Islet precursor cell (in vitro differentiated cells): ENCODE measurements at places on chromosomes 4 and X.

DNA sequence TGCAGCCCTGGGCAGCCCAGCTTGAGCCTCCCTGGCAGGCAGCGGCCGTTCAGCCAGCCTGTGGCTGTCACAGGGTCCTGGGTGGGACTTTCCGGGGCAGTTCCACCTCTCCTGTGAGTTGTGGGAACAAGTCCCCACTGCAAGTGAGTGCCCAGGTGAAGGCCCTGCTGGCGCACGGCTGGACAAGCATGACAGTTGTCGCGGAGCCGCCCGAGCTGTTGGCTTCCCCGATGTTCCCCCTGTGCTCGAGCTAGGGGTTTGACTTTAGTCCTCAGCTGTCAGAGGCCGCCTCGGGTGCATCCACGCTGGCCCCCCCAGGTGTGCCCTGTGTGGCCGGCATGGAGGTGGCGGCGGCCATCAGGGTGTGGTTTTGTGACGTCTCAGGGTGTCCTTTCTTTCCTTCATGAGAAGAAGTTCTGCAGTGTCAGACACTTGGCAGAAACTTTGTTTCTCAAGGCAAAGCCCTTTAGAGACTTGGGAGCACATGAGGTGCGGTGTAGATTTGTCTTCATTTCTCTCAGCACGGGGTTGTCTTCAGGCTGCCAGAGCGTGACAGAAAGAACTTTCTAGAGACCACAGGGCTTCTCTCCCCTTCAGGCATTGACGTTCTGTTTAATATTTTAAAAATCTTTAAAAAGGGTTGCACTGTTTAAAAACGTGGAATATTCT is 69.4 kb upstream of the HGFAC start:
- no peak for DNase-seq

GRCh38 chr4:137470806-137471205 is 61.5 kb downstream of the PCDH18 start:
- DNase-seq: no peak

GRCh38 chrX:120302434-120302833 is 8.8 kb downstream of the TMEM255A start:
- DNase-seq: peak; percentile 75

DNA sequence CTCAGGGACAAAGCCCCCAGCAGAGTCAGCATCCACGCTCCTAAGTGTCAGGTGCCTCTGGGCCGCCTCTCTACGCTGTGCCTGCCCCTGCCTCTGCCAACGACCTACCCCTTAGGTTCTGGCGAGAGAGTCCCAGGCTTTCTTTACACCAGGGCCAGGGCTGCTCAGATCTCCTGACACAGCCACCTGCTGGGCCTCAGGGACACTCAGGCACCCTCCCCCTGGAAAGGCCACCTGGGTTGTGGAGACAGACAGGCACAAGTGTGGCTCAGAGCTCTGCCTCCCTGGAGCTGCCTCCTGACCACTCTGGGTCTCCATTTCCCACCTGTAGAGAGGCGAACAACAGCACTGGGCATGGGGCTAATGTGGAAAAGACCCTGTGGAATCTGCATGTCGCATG is 90.0 kb upstream of the ADRA2C start:
- no peak for DNase-seq

GRCh38 chr4:11343536-11343935 is 85.2 kb downstream of the HS3ST1 start:
- peak; percentile 79 for DNase-seq

GRCh38 chrX:2478546-2479419 is 22.0 kb downstream of the DHRSX start:
- peak; percentile 35 for DNase-seq

DNA sequence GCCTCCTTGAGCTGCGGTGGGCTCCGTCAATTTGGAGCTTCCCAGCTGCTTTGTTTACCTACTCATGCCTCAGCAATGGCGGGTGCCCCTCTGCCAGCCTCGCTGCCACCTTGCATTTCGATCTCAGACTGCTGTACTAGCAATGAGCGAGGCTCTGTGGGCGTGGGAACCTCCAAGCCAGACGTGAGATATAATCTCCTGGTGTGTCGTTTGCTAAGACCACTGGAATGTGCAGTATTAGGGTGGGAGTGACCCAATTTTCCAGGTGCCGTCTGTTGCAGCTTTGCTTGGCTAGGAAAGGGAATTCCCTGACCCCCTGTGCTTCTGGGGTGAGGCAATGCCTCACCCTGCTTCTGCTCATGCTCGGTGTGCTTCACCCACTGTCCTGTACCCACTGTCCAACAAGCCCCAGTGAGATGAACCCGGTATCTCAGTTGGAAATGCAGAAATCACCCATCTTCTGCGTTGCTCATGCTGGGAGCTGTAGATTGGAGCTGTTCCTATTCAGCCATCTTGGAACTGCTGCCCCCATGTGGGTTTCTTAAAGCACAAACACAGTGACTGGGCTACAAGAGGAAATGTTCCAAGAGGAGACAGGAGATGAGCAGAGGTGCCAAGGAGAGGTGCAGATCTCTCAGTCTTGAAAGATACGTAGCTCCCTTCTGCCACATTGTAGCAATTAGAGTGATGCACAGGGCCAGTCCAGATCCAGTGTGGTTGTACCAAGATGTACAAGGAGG is 193.0 kb upstream of the IGFBP7 start:
- peak; percentile 58 for DNase-seq

- DNase-seq: no peak
These were observed 1.4 kb upstream of the RAB41 start for GRCh38 chrX:70280573-70280972.

- no peak for DNase-seq
These were observed 74.1 kb downstream of the TSPAN5 start for GRCh38 chr4:98584265-98584664.

DNA sequence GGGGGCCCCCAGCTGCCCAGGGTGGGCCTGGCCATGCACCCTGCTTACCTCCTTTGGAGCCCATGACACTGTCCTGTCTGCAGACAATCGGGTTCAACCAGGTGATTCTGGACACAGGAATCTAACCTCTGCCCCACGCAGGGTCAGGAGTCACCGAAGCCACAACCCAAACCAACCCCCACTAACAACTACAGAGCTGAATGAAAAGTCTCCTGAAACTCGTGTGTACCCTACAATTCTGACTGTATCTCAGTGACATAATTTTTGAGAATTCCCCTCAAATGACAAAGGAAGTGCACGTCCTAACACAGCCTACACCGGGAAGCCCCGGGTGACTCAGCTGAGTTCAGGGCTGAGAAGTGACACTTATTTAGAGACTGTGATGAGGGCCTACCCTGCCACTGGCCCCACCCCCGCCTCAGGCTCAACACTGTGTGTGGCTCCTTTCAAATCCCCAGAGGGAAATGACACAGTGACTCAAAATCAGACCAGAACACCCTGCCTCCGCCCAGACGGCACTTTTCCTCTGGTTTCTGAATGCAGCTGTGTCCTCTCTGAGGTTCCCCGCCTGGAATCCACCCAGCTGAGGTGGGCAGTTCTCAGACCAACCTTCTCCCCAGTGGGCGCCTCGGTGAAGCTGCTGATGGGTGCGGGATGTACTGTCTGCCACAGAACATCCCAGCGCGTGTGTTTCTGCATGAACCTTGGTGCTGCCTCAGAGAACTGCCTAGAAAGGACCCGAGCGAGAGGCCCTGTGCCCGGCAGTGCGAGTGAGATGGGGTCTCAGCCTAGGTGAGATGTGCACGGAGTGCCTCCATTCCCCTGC is 9.9 kb downstream of the TNIP2 start:
- peak; percentile 93 for DNase-seq

GRCh38 chrX:39725928-39726619 is 371.7 kb downstream of the BCOR start:
- DNase-seq: peak; percentile 75

- DNase-seq: no peak
These were observed 975.9 kb downstream of the STIM2 start for GRCh38 chr4:27836523-27836922.

DNA sequence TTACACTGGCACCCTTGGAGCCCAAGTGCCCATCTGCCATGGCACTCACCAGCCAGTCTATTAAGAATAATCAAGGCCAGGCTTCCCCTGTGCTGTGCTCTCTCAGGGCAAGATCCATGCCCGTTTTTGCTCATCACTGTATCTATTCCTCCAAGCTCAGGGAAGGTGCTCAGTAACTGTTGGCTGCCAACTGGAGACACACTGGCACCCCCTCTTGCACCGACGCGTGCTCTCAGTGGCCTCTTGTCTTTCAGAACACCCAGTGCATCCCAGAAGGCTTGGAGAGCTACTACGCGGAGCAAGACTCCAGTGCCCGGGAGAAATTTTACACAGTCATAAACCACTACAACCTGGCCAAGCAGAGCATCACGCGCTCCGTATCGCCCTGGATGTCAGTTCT is 30.1 kb downstream of the NSG1 start:
- DNase-seq: peak; percentile 35

GRCh38 chrX:64842492-64842891 is 133.8 kb downstream of the ZC4H2 start:
- DNase-seq: no peak

- no peak for DNase-seq
These were observed 867.2 kb upstream of the GRID2 start for GRCh38 chr4:91436556-91436955.

DNA sequence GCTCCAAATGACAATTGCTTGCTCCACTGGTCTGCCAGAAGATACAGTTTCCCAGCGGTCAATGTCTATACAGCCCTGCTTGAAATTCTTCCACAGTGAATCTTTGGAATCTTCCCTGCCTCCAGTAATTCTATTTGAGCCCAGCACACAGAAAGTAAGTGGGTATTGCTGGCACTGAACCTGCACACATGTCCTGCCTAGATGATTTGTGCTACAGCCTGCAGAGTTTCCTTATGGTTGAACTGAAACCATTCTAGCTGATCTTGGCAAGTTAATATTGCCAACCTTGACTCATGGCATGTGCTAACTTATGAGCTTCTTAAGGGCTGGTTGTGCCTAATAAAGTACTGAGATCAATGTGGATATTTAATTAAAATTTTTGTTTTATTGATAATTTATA is 553.8 kb upstream of the GNPDA2 start:
- no peak for DNase-seq

GRCh38 chr4:48490680-48491513 is 845 bp downstream of the ZAR1 start:
- peak; percentile 59 for DNase-seq

DNA sequence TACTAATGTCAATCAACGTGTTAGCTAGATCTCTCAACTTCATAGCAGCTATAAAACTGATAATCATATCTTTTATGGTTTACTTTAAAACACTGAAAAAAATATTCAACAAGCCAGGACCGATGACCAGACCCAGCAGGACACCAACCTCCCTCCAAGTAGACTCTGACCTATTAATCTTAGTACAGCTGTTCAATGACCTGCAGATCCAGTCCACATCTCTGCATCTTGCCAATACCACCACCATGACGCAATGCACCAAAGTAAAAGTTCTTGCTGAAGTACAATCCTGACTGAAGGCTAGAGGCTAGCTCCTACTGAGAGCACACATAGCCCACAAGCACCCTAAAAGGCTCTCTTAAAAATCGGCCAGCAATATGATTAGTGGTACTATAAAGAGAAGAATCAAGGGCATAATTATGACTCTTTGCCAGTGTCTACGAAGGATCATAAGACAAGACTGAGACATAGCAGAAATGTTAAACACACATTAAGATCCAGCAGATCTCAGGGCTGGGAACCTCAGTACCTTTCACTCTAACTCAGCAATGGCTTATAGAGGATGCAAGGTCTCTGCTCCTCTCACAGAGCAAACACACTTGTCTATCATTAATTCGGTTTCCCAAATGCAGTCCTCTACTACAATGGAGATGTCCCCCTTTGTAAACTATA is 7.6 kb downstream of the MED14 start:
- DNase-seq: no peak

- no peak for DNase-seq
These were observed 93.9 kb upstream of the JADE1 start for GRCh38 chr4:128715616-128716015.

GRCh38 chr4:158523990-158524535 is 2.4 kb downstream of the RXFP1 start:
- no peak for DNase-seq

DNA sequence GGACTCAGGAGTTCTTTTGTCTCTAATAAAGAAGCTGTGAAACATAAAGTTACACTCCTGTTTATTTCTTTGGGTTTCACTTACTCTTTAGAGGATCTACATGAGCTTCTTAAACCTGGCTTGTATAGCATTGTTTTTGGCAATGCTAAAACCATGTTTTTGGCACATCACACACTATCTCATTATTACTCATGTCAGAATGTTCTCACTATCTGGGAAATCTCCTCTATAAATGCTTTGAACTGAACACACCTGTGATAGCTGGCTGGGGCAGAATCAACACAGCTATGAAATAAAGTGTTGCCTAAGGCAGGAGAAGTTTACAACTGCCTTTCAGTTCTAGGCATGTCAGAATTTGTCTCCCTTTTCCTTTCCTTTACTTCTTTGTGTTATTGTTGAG is 52.6 kb downstream of the SULT1B1 start:
- DNase-seq: no peak

GRCh38 chrX:39676434-39676833 is 421.3 kb downstream of the BCOR start:
- DNase-seq: no peak

- no peak for DNase-seq
These were observed 61.6 kb upstream of the ACSL1 start for GRCh38 chr4:184887333-184887732.

GRCh38 chrX:16804923-16805464 is 18.7 kb downstream of the TXLNG start:
- DNase-seq: no peak

DNA sequence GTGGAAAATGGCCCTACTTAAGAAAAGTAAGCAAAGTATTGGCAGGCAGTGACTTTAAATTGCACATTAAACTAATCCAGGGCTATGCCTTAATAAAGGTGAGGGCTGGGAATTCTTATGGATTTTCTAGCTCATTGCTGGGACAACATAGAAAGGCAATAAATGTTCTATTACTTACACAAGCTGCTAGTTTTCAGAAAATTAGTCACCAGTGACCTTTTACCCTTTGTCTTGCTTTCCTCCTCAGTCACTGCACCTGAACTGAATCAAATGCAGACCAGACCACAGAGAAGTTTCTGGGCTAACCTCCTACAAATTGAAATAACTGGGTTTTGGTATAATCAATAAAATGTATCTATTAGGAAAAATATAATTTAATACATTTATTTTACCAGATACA is 694.4 kb upstream of the FAM241A start:
- no peak for DNase-seq

DNA sequence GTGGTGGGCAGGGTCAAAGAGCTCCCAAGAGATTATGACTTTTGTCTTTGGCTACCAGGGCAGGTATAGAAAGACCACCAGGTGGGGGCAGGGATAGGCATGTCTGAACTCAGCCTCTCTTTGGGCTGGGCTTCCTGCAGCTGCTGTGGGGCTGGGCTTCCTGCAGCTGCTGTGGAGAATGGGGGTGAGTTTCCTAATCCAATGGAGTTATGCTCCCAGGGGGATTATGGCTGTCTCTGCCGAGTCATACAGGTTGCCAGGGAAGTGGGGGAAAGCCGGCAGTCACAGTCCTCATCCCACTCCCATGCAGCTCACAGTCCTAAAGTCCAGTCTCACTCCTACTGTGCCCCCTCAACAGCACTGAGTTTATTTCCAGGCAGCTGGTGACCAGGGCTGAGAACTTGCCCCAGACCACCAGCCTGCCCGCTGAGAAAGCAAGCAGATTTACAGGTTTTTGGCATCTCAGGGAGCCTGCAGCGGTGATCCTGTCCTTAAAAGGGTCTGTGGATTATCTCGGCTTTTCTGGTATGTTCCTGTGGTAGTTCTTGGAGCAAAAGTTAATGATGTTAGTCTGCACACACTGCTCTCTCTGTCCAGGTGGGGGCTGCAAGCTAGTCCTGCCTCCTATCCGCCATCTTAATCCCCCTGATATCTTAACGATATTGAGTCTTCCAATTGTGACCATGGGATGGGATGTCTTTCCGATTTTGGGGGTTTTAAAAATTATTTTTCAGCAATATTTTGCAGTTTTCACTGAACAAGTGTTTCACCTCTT is 133.4 kb downstream of the RTL9 start:
- no peak for DNase-seq
